Activated naive CD4-positive, alpha-beta T cell treated with anti-CD3 and anti-CD28 coated beads for 36 hours (primary cell): ENCODE measurements at places on chromosomes 3 and 15.

GRCh38 chr15:81279621-81280485 is 44.1 kb downstream of the STARD5 start:
- DNase-seq: peak; percentile 3

DNA sequence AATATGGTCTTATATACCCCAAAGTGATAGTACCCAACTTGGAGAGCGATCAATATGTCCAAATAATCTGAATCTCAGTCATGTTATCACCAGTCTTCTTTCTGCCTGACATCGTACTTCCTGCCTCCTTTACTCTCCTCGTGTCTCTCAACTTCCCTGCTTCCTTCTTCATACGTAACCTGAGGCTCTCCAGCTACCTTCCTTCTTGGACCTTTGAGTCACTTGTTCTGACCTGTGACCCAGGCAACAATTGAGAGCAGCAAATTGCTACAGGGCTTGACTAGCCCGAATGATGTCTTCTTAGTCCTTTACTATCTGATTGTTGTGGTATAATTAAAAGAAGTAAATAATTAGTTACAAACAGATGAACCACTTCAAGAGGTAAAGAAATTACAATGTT is 145.9 kb upstream of the MBNL1 start:
- DNase-seq: no peak

GRCh38 chr3:112619295-112619694 is 21.6 kb downstream of the CCDC80 start:
- no peak for DNase-seq

- no peak for DNase-seq
Observed at GRCh38 chr3:194150252-194150934, 14.4 kb downstream of the HES1 start.

- DNase-seq: no peak
Observed at GRCh38 chr3:140216249-140216648, 281.3 kb downstream of the CLSTN2 start.

GRCh38 chr3:21877214-21877754 is 126.3 kb upstream of the ZNF385D start:
- DNase-seq: no peak

DNA sequence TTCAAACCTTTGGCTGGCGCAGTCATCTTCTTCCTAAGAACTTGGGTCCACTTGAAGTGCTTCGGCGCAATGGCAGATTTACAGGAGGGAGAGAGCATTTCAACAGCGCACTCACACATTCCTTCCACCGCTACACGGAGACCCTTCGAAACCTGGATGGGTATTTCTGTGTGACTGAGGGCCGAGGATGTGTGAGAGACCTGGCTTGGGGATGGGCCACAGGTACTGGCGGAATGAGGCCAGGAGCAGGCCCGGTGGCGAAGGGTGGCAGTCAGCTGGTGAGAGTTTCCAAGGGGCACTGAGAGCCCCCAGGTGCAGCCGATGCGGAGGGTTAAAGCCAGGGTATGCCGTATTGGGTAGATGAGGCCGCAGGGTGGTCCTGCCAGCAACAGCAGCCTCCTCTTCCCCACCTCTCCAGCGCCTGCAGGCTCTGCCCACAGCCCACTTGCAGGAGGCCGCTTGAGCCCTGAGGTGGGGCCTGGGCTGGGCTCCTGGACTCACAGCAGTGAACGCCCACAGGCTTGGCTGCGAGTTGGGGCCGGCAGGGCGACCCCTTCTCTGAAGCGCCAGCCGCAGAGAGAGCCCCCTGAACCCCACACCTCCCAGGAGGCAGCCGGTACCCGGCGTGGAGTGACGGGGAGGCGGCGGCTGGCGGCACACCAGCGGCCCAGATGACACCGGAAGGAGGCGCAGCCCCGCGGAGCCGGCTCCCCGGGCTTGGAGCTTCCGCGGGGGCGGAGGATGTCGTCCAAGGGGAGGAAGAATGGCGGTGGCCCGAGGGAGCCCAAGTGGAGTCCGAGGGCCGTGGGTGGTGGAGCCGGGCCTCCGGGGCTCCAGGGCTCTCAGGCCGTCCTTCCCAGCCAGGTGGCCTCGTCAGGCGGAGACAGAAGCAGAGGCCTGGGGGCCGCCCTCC is 166.5 kb downstream of the NSMCE3 start:
- peak; percentile 18 for DNase-seq

DNA sequence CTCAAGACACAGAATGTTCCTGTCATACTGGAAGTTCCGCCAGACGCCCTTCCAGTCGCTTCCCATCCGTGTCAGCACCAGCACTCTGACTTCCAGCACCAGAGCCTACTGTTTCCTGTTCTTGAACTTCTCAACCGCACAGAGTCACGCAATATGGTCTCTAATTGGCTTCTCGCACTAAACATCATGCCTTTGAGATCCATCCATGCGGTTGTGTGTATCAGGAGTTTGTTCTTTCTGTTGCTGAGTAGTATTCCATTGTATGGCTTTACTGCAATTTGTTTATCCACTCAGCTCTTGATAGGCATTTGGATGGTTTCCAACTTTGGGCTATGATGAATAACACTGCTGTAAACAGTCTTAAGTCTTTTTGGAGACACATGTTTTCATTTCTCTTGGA is 112.1 kb downstream of the LRRK1 start:
- DNase-seq: no peak

GRCh38 chr3:116671151-116671550 is 38.4 kb upstream of the TUSC7 start:
- no peak for DNase-seq

GRCh38 chr3:95923496-95924210 is 890.7 kb upstream of the EPHA6 start:
- DNase-seq: peak; percentile 59

DNA sequence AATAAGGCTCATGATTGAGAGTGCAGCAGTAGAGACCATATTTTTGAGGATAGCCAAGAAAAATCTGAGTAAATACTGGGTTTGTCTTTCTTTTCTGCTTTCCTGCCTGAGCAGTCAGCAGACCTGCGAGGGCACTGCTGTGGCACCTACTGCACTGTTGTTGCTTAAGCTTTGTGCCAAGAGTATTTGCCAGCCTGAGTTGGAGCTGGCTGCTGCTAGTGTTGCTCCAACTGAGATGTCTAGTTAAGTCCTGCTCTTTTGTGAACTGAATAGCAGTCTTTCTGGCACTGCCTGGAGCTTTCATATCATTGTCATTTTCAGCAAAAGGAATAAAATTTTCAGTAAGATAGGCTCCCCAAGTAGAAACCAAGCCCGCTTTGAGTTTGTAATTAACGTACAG is 214.5 kb upstream of the P2RY1 start:
- no peak for DNase-seq

DNA sequence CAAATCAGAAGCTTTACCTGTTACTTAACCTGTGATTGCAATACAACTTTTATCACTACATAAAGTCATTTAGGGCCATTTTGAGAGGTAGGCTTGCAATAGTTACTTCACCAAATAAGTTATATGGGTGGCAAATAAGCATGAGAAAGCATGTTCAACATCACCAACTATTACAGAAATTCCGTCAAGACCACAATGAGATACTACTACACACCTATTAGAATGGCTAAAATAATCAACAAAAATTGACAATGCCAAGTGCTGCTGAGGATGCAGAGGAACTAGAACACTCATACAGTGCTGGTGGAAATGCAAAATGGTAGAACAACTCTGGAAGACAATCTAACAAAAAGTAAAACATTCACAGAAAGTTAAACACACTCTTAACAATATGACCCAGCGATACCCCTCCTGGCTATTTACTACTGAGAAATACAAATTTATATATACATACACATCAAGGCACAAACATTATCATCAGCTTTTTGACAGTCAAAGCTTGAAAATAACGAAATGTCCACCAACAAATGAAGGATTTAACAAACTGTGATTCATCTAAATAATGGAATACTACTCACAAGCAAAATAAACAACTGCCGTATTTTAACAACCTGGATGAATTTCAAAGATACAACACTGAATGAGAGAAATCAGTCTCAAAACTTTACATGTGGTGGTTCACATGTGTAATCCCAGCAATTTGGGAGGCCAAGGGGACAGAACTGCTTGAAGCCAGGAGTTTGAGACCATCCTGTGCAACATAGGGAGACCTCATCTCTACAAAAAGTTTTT is 82.9 kb downstream of the MYO9A start:
- DNase-seq: no peak

DNA sequence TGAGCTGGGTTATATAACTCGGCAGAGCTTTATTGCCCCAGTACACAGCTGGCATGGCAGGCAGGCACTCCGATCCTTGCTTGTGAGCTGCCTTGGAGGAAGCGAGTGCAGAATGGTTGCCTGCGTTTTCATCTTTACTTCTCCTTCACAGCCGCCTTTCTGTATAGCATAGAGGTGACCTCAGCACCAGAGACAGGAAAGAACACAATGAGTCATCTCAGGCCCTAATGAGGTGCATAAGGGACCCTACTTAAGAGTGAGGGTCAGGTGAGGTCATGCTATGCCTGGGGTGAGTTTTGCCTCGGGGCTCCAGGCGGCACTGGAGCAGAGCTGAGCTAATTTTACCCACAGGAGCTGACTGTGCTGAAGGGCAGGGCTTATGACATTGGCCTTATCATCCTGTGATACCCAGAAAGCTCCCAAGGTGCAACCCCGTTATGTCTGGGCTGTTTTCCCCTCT is 43.5 kb downstream of the LPP start:
- DNase-seq: no peak
